Germinal center (tissue), 1 donor: ENCODE measurements at places on chromosomes 11 and 22.

- no peak for DNase-seq
Measured at GRCh38 chr11:10946072-10946471, 88.2 kb upstream of the ZBED5 start.

GRCh38 chr11:57240007-57240406, 3.0 kb upstream of the APLNR start:
- DNase-seq = no peak

DNA sequence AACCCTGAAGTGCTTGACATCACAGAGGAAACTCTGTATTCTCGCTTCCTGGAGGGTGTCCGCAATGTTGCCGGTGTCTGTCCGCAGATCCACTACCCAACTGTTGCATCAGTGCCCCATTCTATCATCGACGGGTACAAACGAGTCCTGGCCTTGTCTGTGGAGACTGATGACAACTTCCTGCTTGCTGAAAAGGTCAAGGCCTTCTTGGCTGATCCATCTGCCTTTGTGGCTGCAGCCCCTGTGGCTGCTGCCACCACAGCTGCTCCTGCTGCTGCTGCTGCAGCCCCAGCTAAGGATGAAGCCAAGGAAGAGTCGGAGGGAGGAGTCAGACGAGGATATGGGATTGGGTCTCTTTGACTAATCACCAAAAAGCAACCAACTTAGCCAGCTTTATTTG, 42.9 kb upstream of the DAGLA start:
- DNase-seq = no peak

- no peak for DNase-seq
Measured at GRCh38 chr11:109847621-109848020, 245.6 kb upstream of the ZC3H12C start.

GRCh38 chr11:12871788-12872321, 137.3 kb upstream of the RASSF10 start:
- DNase-seq = no peak

DNA sequence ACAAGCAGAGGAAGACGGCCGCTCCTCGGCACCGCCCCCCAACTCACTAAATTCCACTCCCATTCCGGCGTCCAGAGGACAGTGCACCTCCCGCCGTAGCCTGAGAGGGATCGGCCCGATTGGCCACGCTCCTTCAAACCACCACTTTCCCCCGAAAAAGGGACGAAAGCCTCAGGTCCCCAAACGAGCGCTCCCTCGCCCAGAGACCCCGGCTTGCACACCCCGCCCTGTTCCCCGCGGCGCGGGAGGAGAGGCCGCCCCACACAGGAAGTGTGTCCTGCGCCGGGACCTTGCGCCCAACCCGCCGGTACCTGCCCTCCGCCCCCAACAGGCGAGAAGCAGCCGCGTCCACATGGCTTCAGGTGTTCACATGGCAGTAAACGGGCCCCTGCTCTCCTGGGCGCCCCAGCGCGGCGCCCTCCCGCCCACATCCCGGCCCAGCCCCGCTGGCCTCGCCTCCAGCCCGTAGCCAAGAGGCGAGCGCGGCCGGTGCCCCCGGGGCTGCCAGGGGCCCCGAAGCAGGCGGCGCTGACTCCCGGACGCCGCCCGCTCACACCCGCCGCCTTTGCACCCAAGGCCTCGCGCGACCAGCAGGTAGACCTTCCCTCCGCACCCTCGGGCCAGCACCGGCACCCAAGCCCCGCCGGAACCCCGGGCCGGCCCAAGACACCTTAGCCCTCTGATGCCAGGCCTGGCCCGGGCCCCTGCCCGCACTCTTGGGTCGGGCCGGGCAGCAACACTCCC, 849 bp downstream of the TCF20 start:
- DNase-seq = peak; percentile 84

DNA sequence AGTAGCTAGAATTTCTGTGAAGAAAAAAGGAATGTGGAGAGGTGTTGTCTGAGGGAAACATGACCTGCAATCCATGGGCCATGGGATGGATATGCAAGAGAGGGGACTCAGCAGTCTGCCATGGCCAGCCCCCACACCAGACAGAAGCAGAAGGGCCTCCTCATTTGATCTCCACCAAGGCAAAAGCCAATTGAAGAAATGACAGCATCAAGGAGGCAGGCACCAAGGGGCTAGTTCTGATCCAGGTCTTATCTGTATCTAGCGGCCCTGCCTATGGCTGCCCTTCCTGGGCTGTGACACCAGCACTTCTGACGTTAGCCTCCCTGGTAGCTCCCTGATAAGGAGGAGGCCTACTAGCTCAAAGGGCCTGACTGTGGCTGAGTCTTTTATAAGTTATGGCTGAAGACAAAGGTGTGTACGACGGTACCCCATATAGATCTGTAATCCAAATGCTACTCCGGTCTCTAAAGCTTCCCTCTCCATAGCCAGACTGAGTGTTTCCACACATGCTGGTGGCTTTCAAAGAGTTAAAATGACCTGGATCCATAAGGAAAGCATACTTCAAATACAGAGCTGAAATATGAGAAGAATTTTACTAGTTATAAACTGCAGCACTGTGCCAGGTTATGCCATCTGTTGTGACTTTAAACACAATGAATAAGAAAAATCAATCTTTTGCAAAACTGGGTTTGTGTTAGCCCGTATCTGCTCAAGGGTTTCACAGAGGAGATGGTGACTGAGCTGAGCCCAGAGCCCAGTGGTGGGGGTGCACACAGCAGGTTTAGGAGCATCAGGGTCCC, 34.4 kb downstream of the HIRA start:
- no peak for DNase-seq

- no peak for DNase-seq
Measured at GRCh38 chr22:47061226-47061625, 298.8 kb downstream of the TBC1D22A start.

DNA sequence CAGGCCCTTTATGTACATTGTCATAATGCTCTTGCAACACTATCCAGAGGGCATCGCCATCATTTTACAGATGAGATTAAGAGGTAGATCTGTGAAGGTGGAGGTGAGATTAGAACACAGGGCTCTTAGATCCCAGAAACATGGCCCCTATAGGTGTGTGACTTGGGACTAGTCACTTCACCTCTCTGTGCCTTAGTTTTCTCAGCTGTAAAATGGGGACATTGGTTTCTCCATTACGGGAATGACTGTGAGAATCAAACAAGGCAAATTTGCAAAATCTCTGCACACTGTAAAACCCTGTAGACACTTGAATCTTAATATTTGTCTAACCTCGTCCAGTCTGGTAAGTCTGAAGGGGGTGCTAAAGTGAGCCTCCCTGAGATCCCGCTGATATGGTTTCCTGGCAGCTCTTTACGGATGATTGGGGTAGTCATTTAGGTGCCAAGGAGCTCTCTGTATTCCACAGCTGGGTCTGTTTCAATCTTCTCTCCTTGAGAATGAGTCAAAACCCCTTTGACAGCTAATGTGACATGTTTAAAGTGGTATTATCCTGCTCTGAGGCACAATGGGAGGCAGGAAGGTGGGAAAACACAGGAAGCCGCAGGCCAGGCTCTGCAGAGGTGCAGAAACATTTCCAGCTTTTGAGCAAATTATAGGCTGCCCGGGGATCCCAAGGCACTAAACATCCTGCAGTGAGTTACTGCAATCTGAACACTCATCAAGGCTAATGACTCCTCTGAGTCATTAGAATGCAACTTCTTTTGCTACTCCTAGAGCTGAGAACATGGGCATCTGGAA, 140.8 kb downstream of the CCDC81 start:
- no peak for DNase-seq

- peak; percentile 95 for DNase-seq
Measured at GRCh38 chr22:29387921-29388758, at the start of gene AP1B1. Gene AP1B1, minus strand, starts transcription at chr22:29388570. Its CDS starts 21,327 bp downstream, at chr22:29367243.

GRCh38 chr11:116276051-116277044, 496.4 kb downstream of the BUD13 start:
- DNase-seq = peak; percentile 64

- DNase-seq = no peak
Measured at GRCh38 chr11:72573855-72574445, 100.3 kb downstream of the PDE2A start.

DNA sequence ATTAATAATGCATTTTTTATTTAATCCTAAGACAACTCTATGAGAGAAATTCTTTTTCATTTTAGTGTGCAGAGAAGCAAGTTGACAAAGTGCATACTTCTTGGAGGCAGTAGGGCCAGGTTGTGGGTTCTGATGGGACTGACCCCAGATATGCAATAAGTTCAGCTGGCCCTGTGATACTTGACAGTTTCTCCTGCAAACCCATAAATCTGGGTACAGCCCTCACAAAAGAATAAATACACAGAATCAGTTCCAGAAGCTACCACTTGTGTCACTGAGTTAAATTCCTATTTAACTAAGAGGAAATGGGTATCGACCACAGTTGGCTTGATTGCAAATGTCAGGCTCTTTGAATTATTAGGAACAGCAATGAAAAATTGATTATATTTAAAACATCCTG, 598.5 kb upstream of the API5 start:
- DNase-seq = no peak

GRCh38 chr11:37858398-37858797, 1260.4 kb upstream of the RAG2 start:
- DNase-seq = no peak

GRCh38 chr22:37442537-37442936, 15.3 kb upstream of the ELFN2 start:
- no peak for DNase-seq
